ENCODE measurements at places on chromosomes 1 and 21. TPM values are rescaled to one million over a fixed set of nuclear protein-coding genes. Genes with fewer than 3 reads are reported as not detected.

SMCP gene
- total RNA-seq: not detected

S100A16 gene
- total RNA-seq: 442 TPM

CSF3R gene
- not detected for total RNA-seq

OPRD1 gene
- not detected for total RNA-seq

GRCh38 chr1:231629132-231629531 lies 2.5 kb downstream of the DISC1 start:
- DNase-seq: no peak

GRCh38 chr1:59412718-59413326 lies 115.9 kb downstream of the FGGY start:
- DNase-seq: no peak

DNA sequence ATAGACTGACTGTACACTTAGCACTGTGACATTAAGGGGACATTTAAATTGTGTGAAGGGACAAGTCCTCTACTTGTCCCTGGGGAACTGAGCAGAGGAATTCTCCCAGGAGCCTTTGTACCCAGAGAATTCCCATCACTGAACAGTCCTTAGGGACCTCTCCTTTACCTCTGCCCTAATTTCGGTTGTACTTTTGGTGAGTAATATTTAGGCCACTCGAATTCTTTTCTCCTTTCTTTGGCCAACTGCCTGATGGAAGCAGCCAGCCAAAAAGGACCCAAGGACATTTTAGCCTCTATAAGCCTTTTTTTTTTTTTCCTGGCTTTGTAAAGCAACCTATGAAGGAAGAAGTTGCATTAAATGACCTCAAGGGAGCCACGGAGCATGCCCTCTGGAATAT lies 71.5 kb downstream of the NR5A2 start:
- DNase-seq: no peak

Measured in lung microvascular endothelial cell (primary cell).